T-helper 9 cell (primary cell): ENCODE measurements at places on chromosomes 5 and 9.

DNA sequence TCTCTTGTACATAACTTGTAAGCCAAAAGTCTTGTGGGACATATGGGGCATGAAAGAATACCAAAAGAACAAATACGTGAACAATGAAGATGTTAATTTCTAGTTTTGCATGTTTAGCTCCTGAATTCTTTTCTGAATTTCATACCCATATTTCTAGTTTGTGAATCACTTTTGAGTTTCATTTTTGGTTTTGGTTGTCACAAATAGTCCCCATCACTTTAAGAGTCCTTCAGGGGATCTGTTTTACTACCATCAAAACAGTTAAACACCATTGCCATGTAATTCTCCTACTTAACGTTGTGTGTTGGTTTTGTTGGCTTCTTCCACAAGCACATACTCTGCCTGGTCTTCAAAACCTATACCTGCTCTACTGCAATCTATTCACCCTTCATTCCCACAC is 27.0 kb downstream of the VCAN start:
- no peak for DNase-seq

DNA sequence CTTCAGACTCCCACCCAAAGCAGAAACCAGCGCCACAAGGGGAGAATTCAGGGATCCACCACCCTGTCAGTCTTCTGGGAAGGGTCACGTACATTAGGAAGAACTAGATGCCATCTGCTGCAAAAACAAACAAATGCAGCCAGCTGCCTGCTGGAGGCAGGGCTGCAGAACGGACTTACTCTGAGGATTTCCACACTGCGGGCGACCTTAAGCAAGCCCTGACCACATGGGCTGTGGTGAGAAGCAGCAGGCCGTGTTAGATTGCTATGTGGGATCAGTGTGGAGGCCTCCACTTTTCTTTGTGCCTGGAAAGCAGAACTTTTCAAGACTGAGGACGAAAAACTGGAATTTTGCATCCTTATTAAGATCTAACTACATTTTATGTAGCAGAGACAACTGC is 13.4 kb upstream of the LTC4S start:
- no peak for DNase-seq

- peak; percentile 59 for DNase-seq
Observed at GRCh38 chr9:133148199-133149129, 15.2 kb downstream of the GBGT1 start.

GRCh38 chr5:53575831-53576230 is 15.4 kb downstream of the NDUFS4 start:
- no peak for DNase-seq

GRCh38 chr5:179623906-179624741 is 653 bp upstream of the HNRNPH1 start:
- peak; percentile 30 for DNase-seq

DNA sequence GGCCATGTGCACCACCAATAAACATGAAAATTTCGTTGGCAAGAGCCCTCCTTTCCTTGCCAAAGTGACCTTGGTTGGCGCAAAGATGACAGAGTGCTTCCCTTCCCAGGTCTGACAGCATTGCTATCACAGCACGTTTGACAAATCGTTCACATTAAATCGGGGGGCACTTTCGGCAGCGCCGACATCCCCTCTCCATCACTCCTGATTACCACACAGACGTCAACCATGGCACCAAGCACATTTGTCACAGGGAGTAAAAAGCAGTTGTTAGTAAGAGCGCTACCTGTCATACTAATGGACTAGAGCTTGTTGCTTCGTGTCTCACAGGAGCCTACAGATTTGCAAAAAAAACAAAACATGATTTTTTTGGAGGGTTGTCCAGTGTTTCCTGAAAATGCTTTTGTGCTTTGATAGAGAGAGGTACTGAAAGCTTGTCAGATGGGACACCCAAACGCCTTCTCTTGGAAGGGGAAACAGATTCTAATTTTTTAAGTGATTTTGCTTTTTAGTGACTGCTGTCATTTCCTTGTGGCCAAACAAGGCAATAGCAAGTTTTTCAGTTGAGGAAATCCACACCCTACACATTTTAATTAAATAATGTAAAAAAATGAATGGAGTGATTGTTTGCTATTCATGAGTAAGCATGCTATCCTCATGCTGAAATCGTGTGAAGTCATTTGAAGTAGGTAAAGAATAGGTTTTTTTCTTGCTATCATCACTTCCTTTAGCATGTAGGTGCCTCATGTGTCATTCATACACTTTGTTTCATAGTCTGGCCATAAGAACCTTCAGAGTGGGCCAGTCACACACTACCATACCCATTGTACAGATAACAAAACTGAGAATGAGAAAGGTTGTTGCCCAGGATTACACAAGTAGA is 682.8 kb upstream of the WWC1 start:
- DNase-seq, result no peak
